ENCODE measurements at places on chromosomes 12 and 14.

GRCh38 chr14:99275222-99275584 lies 3.2 kb upstream of the BCL11B start:
- no peak for DNase-seq

DNA sequence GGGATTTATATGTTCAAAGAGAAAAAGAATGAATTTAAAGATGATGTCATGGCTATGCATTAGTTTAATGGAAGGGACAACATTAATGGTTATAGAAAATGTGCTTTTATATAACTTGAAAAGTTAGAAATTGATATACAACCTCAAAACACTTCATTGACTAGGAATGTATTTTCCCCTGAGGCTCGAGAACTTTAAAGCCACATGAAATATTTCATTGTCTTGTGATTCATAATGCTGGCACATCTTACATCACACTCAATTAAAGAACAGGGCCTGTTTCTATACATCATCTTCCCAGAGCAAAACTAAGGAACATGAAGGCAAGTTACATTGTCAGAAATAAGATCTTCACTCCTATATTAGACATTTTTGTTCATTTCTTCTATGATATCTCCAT lies 35.2 kb upstream of the PAWR start:
- DNase-seq = no peak

GRCh38 chr12:24400533-24400932 lies 451.1 kb upstream of the SOX5 start:
- DNase-seq = no peak

- DNase-seq = no peak
Observed at GRCh38 chr12:11805043-11805442, 155.6 kb downstream of the ETV6 start.

DNA sequence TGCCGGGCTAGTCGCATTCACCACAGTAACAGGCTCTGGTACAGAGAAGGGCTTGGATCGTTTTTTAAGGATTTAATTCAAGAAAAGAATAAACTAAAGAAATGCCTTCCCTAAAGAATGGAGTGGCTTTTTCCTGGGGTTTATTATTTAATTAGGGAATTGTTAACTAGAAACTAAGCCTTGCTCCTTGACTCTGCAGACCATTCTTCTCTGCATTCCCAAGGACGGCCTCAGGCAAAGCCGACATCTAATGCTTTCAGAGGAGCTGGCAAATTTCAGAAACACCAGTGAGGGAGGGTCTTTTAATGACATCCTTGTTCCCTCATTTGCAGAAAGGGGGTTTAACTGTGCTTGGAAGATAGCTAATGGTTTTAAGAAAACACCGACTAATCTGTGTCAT lies 174.0 kb downstream of the EGLN3 start:
- no peak for DNase-seq

GRCh38 chr12:587132-588023 lies 75.9 kb downstream of the NINJ2 start:
- no peak for DNase-seq

DNA sequence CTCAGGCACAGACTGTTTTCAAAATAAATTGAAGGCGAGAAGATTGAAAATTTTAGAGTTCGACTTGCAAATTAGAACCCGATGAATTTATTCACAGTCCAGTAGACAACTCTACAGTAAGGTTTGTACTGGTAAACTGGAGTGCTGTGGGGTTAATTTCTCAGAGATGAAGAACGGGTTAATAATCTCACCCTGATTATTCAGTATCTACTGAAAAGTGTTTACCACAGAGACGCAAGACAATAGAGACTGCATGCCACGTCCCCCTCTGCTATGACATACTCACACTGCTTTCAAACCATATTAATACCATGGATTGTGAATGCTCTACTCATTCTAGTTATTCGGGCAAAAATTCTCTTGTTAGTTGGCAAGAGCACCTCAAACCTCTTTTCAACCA lies 36.1 kb downstream of the CFL2 start:
- DNase-seq = no peak

DNA sequence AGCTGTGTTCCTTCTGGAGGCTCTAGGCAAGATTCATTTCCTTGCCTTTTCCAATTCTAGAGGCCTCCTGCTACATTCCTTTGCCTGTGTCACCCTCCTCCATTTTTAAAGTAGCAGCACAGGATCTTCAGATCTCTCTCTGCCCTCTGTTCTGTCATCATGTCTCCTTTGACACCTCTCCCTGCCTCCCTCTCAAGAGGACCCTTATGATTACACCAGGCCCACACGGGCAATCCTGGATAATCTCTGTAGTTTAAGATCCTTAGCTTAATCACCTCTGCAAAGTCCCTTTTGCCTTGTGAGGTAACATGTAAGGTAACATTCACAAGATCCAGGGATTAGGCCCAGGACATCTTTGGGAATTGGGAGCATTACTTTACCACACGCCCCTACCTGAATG lies 155.2 kb downstream of the SYNE2 start:
- DNase-seq = no peak

- no peak for DNase-seq
Observed at GRCh38 chr14:102537981-102538601, 28.5 kb upstream of the ANKRD9 start.

DNA sequence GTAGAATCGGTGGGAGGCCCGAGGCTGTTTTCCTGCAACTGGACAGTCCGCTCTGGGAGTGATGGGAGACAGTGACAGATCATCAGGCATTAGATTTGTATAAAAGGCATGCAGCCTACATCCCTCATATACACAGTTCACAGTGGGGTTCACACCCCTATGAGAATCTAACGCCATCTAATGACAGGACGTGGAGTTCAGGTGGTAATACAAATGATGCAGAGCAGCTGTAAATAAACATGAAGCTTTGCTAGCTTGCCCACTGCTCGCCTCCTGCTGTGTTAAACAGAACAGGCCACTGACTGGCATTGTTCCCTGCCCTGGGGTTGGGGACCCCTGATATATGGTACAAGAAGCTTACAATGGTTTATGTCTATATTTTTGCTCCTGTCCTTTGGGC lies 179.0 kb downstream of the LRFN5 start:
- no peak for DNase-seq

GRCh38 chr12:42458575-42458974 lies 131.0 kb downstream of the PRICKLE1 start:
- no peak for DNase-seq

DNA sequence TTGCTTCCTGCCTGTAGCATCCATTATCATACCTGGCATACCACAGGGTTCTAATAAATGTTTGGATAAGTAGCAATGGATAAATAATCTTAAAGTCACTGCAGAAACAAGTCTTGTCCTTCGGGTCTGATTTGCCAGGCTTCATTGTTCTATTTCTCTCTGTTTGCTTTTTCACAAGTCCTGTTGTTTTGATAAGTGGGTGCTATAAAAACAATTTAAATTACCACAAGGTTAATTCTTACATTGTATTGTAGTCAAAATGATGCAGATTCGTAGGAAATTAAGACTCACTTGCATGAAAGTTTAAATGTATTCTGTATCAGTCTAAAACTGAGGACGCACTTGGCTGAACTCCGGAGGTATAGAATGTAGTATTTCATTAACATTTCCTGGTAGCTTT lies 429.9 kb downstream of the NELL2 start:
- no peak for DNase-seq

DNA sequence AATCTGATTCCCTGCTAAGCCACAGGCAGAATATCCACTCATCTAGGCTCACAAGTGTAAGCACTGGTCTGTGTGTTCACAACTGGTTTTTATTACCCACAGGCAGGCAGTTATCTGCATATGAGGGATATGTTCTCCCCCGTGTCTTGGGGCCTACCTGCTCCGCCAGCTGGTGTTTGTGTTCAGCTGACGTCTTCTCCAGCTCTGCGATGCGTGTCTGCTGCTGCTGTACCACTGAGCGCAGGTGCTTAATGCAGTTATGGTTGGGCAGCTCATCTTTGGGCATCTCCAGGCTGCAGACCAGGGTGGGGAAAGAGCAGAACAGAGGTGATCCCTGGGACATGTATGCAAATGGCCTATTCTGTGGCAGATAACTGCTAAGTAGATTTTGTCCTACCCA lies 13.7 kb downstream of the RNF41 start:
- no peak for DNase-seq

DNA sequence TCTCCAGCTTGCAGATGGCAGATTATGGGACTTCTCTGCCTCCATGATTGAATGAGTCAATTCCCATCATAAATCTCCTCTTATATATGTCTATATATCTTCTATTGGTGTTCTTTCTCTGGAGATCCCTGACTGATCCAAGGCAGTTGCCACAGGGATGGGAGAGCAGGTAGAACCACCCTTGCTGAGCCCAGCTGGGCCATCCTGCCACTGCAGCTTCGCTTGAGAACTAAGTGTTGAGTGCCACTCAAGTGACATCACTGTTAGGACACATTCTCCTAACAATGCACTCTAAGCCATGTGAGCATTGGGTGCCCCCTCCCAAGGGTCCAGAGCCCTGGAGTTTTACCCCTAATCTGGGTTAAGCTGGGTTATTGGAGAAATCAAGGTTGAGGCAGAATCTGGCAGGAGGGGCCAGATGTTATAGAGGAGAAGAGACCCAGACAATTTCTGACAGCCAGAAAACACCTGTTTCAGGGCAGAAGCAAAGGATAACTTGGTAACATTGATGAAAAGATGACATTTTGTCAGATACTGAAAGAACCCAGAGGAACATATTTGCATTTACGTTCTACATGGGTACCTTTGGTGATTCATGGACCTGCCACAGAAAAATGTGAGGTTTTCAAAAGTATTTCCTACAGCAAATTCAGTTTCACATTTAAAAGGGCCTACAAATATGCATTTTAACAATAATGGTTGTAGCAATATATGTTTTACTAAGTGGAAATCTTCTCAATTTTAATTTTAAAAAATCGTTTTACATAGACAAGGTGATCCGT lies 57.2 kb upstream of the MAX start:
- no peak for DNase-seq

GRCh38 chr12:12985817-12986408 lies 14.2 kb downstream of the HEBP1 start:
- DNase-seq = no peak

GRCh38 chr12:68585966-68586365 lies 24.7 kb upstream of the RAP1B start:
- no peak for DNase-seq

GRCh38 chr12:62618319-62618718 lies 151.7 kb downstream of the MON2 start:
- no peak for DNase-seq

- DNase-seq = no peak
Observed at GRCh38 chr12:56601503-56601902, 28.6 kb downstream of the BAZ2A start.

DNA sequence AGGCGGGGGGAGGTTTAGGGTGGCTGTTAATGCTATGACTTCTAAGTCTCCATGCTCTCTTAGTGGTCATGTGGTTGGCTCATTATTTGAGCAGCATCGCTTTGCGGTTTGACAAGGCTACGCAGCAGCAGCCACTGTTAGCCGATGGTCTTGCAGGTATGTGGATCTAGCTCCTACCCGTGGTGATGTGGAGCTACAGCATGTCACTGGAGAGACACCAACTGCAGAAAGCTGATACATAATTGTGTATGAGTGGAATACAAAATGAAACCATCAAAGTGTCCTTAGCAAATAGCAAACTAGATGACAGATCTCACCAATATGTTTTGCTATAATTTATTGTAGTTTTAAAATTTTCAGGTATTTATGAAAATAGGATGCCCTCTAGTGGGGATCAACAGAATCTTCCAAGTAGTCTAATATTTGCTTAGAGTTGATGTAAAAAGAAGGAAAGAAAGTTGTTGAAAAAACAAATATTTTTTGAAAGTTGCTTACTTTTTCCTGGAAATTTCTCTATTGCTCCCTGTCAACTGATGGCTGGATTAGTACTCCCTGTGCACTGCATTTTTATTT lies 94.9 kb downstream of the NAV3 start:
- DNase-seq = no peak

DNA sequence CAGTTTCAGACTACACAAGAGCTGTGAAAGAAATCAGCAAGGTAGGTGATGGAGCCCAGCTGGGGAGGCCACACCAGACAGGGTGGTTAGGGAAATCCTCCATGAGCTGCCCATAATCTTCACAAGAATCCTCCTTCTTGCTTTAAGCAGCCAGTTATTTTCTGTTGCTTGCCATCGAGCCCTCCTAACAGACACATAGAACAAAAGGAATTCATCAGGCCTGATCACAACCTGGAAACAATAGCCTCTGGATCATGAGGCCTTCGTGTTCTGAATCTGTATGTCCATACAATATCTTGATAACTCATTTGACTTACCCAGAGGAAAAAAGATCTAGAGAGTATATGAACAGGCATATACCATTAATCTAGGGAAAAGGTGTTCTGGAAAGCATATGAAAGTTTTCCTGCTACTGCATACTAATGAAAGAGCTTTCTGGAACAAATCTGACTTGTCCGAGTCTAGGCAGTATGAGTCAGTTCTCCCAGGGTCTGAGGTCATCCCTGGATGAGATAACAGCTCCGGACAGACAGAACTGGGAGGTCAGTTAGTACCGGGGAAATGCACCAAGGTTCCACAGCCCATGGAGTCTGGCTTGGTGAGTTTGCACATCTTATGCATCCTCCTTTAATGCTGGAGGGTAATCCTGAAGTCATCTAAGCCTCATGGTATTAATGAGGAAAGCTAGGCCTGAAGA lies 52.8 kb upstream of the ELK3 start:
- DNase-seq = no peak

DNA sequence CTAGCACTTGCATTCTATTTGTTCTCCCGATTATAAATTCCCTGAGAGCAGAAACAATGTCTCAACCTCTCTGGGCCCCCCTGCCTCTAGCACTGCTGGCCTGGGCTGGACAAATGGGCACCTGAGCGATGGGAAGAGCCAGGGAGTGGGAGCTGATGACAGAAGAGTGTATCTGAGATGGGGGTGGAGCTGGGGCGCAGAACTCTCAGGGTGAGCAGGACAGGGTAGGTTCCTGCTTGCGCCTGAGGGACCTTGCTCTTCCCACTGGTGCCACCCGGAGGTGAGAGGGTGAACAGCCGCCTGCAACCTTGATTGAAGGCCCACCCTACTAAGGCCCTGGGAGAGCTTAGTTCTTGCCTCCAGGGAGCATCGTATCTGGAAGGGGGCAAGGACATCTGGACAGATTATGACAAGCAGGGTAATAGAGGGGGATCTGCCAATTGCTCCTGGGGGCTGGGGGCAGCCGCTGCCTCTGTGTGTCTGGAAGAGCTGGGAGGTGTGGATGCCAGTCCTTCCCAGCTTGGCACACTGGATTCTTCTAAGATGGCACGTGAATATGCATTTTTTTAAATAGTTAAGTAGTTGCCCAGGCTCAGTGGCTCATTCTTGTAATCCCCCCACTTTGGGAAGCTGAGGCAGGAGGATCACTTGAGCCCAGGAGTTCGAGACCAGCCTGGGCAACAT lies 43.0 kb upstream of the TSPAN9 start:
- DNase-seq = no peak

- no peak for DNase-seq
Observed at GRCh38 chr12:83473408-83474095, 786.8 kb downstream of the TMTC2 start.

Measured in activated T-helper 1 cell treated with anti-CD3 and anti-CD28 coated beads, Interleukin-2, amount 50 U/mL, for 16 hours (primary cell).